ENCODE measurements at places on chromosomes 5 and 9.

- no peak for DNase-seq
These were observed 133.9 kb downstream of the PBX3 start for GRCh38 chr9:125881042-125881441.

DNA sequence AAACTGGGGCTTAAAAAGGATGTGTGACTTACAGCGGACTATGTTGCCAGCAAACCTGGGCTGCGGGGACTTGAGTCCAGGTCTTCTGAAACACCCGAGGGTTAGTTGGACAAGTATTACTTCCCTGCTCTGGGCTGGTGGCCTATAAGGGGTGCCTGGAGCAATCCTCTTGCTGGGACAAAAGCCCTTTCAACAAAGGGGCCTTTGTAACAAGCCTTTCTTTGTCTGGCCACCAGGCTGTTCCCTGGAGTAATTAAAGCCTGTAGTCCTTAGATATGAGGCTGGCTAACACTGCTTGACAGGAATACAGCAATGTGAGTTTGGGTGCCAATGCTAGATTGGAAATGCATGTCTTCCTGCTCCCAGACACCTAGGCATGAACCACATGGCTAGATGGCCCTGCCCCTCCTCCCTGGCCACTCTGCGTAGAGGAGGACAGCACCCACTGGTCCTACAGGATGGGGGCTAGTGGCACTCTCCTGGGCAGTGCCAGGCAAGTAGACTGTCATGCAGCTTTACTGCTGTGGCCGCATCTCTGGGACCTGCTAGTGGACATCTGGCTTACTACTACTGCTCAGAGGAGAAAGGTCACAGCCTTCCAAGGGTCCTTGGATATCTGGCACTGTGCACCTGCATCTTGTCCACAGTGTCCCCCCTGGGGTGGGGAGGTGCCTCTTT lies 343.1 kb downstream of the ZSWIM6 start:
- DNase-seq = no peak

GRCh38 chr9:134735441-134736175 lies 94.0 kb downstream of the COL5A1 start:
- no peak for DNase-seq

DNA sequence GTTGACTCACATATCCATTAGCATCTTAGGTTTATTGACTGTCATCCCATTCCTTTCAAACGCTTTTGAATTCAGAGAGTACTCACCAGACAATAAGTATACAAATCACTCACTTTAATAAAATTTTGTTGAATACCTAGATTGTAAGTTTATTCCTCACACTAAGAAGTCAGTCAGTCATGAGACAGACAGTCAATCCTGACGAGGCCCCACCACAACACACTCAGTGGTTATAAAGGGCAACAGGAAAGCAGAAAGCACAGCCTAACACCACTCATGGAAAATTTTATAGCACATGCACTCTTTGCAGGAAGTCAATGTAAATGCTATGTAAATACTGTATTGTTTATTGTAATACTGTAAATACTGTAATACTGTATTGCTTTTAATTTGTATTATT lies 176.3 kb upstream of the PTGER4 start:
- no peak for DNase-seq

DNA sequence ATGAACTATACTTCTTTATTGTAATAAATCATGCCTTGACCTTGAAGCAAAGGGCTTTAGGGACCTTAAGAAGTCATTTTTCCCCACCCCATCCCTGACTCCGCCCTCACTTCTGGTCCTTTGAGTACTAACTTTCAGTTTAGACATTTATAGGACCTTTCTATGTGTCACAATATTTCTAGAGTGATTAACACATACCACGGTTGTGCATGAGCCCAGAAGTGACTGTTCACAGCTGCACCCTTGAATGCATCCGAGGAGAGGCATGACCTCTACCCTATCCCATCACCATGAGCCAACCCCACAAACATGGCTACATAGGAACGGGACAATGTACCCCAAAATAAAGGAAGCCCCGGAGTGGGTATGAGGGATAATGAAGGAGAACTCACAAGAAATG lies 160.3 kb downstream of the HSD17B3 start:
- DNase-seq = no peak

GRCh38 chr5:154968953-154969352 lies 28.1 kb downstream of the MRPL22 start:
- DNase-seq = no peak

DNA sequence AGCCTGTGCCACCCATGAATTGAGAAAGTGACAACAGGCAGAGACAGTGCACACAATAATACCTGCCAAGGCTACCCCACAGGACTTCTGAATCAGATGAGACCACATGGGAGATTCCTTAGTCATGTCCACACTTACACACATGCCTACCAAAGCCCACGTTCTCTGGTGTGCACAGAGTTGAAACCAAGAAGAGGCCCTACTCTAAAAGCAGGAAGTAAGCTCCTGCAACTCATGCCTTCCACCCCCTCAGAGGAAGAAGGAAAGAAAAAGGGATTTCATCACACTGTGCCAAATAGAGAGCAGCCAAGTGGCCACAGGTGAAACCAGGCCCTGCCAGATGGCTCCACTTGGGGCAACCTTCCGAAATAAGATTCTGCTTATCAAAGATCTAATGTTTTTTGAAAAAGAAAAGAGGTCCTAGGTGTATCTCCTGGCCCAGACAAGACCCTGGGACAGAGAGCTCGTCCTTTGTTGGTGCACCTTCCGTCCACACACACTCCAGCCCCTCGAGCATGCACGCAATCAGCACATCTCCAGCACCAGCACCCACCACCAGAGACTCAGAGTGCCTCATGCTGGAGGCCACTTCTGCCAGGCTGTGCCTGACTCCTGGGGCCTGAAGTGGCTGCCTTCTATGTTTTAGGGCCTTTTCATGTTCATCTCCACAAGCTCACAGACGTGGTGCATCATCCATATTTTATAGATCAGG lies 114.6 kb upstream of the SPOCK1 start:
- DNase-seq = no peak

DNA sequence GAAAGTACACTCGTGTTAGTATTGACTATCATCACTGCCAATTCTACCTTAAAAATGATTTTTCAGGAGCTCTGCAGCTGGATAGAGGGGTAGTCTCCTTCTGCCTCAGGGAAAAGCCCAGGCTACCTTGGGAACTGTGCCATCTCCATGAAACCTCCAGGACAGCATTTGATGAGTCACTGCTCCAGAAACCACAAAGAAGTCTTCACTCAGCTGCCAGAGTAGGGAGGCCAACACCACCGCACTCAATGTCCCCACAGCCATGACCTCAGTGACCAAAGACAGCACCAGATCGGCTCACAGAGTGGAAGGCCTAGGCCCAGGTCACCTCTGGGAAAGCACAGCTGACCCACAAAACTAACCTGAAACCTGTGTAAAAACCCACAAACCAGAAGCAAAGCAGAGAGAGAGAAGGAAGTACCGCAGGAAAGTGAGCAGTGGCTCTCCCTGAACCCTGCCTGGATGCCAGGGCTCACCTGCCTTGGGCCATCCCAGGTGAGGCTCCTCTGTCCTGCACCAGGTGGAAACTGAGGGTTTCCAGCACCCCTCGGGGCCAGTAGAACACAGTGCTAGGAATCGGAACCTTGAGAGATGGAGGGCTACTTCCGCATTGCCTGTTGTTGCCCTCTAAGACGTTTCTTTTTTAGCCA lies 30.0 kb downstream of the S1PR3 start:
- DNase-seq = peak; percentile 51

All from fibroblast of the conjunctiva (primary cell).